ENCODE measurements at places on chromosomes 5 and 9.

- DNase-seq: no peak
These were observed 39.0 kb downstream of the DROSHA start for GRCh38 chr5:31492869-31493268.

DNA sequence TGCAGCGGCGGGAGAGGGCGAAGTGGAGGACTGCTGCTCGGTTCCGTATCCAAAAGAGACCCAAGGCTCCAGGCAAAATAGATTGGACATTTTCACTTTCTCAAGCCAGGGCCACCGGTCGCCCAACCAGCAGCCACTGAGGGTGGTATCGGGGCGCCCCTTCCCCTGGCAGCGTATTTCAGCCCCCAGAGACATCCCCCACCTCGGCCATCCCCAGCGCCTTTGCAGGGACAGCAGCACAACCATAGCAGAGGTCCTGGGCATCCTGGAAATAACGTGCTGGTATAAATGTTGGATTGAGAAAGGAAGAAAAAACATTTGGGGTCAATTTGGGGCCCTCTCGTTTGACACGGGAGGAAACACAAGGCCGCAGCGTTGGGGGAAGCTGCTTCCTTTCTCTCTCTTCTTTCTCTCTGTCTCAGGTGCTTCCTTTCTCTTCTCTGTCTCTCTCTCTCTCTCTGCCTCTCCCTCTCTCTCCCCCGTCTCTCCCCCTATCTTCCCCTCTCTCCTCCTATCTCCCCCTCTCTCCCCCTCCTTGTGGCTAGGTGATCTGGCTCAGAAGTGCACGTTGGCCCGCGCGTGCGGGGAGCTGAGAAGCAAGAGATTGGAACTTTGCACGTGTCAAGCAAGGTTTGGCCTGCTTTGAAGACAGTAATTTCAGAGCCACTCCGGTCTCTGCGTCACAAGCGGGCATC lies 624 bp upstream of the RETREG1 start:
- DNase-seq: no peak

DNA sequence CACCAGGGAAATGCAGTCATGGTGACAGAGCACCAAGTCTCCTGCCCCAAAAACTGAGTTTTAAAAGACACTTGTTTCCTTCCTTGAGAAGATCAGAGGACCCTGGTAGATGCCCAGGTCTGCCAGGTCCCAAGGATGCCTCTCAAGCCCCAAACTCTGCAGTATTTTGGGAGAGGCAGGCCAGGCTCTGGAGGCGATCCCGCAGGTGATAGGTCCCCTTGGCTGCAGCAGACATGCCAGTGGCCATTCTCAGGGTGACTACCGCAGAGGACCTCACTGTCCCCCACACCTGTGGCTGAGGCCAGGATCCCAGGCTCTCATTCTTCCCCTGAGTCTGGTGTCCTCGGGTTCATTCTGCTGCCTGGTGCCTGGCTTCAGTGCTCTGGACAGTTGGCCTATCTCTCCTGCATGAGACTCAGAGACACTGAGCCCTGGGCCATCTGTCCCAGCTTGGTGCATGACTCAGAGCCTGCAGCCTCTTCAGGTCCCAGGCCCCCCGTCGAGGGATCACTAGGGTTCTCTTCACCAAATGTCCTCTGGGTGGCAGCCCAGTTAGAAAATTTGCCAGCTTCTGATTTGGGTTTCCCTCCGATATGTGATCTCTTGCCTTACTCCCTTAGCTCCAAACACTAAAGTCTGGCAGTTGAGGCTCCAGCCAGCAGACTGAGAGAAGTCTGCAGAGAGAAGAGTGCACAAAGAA lies 59.7 kb upstream of the GARNL3 start:
- DNase-seq: no peak

GRCh38 chr5:39518516-39518915 lies 93.7 kb upstream of the DAB2 start:
- DNase-seq: no peak

- no peak for DNase-seq
These were observed 1.1 kb downstream of the SOX30 start for GRCh38 chr5:157650991-157651611.

- DNase-seq: no peak
These were observed 7.1 kb downstream of the ZDHHC21 start for GRCh38 chr9:14686168-14686567.

DNA sequence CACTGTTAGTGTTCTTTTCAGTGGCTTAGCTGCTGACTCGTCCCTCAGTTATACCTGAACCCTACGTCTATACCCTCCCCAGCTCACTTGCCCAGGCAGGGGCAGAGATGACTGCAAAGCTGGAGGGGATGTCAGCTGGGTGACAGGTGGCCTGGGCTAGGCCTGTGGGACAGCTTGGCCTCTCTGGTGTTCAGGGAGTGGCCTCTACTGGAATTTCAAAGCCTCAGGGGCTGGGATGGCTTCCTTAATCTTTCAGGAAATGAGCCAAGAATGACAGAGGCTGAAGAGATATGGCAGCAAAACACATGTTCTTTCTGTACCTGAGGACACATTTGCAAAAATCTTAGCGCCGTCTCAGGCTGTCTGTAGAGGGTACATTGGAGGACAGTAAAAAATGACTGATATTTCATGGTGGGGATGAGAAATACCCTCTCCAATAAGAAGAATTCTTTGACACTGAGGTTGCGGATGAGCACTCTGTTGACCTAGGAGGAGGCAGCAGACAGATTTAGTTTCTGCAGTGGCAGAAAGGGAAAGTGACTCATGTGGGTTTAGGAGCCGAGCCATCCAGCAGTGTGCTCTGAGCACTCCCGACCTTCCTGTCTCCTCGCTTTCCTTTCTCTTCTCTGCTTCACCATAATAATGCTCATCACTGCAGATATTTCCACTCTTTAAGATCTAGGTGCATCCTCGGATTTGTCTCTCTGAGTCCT lies 54.4 kb downstream of the ENTREP1 start:
- DNase-seq: no peak

GRCh38 chr5:139733698-139734538 lies 61.7 kb upstream of the PSD2 start:
- peak; percentile 63 for DNase-seq

DNA sequence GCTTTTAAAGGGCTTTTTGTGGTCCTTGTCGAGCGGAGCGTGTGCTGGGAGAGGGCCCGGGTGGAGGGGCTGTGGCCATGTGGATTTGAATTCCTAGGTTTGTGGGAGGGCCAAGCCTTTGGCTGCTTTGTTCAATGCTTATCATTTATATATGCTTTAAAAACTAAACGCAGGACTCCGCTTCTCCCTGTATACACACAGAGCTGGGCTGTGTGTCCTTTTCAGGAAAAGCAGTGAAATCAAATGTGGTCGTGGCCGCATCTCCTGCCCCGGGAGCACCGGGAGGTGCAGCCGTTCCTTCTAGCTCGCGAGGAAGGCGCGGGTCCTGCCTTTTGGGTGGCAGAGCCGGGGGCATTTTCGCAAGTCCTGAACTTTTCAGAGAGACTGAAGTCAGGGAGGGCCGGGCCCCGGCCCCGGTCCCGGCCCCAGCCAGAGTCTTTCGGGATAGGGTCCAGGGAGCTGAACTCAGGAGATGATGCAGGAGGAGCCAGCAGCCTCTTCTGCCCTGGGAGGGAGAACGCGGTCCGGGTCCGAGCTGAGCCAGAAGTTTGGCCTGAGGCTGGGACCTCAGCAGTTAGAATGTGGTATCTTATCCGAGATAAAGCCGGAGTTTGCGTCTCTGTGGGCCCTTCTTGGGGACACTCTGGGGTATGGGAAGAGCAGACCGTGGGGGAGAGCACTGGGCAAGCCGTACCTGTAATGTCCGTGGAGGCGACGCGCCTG lies 158.8 kb downstream of the C9orf152 start:
- peak; percentile 12 for DNase-seq

DNA sequence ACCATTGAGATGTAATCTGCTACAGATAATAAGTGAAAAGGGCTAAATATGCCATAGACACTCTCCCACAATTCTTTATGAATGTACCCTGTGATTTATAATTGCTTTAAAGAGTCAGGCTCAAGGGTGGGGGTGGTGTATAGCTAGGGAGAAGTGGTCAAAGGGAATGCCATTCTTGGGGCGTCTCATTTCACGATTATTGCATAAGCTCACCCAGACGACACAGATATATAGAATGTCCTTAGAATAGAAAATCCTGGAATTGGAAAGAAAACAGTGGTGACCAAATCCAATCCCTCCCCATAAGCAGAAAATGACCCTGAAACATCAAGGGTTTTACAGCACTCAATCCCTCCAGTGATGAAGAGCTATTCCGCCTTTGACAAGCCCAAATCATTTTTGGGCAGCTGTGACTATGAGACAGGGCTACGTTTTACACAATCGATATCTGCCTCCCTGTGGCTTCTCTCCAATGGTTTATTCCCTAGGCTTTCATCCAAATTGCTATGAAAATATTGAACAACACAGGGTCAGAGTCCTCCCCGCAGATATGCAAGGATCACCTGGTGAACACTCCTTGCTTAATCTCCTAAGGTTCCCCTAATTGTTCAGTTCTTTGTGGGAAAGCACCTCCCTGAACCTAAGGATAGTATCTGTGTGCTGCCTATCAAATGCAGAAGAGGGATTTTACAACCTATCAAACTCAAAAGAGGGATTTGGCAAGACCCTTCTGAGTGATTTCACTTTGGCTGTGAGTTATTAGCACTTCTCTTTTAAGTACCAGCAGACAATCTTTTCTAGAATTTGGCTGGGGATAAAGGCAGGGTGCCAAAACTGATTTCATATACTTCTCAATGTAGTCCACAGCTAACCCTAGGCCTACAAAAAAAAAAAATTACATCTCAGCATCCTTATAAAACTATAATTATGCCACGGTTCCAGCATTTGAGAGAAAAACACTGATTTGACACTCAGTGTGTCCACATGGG lies 144.9 kb upstream of the CDH6 start:
- no peak for DNase-seq

- DNase-seq: peak; percentile 56
These were observed 1.8 kb upstream of the BHMT start for GRCh38 chr5:79109527-79110492.

DNA sequence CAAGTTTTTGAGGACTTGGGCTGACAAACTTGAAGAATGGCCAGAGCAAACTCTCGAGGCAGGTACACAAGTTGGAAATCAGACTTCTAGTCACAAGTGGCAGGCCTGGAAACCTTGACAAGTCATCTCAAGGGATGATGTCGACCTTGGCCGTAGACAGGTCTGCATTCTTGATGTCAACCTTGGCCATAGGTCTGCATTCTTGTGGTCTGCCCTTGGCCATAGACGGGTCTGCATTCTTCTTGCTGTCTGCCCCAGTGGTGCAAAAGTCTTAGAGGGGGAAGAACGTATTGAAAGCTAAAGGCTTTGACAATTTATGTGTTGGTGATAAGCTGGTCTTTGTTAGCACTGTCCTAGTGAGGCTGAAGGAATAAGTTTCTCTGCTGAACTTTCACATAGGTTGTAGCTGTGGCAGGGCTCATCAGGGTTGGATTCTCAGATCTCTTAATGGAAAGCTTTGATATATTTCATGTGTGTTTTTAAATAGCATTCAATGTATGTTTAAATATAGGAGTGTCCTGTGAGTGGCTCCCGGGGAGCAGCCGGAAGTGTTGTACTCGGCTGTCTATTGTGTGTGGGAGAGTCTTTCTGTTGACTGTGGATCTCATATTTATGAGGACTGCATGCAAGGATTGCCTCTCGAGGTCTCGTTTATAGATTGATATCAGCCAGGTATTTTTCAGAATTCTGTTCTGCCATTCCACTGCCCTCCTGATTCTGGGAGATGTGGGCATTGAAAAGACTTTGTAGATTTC lies 27.0 kb downstream of the SUB1 start:
- DNase-seq: no peak

DNA sequence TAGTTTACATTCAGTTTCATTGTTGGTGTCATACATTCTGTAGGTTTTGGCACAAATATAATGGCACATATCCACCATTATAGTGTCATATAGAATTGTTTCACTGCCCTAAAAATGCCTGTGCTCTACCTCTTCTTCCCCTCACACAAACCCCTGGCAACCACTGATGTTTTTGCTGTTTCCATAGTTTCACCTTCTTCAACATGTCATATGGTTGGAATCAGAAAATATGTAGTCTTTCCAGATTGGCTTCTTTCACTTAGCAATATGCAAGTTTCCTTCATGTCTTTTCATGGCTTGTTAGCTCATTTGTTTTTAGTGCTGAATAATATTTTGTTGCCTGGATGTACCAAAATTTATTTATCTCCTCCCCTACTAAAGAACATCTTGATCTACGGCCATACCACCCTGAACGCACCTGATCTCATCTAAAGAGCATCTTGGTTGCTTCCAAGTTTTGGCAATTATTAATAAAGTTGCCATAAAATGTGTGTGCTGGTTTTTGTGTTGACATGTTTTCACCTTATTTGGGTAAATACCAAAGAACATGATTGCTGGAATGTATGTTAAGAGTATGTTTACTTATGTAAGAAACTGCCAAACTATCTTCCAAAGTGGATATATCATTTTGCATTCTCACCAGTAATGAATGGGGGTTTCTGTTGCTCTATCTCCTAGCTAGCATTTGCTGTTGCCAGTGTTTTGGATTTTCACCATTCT lies 17.0 kb upstream of the CDK20 start:
- no peak for DNase-seq

GRCh38 chr5:139065306-139065705 lies 132.9 kb downstream of the SIL1 start:
- peak; percentile 14 for DNase-seq

GRCh38 chr9:90240541-90240940 lies 402.1 kb downstream of the DIRAS2 start:
- DNase-seq: no peak

- peak; percentile 58 for DNase-seq
These were observed 389.1 kb downstream of the GADD45G start for GRCh38 chr9:89993678-89994630.

GRCh38 chr5:16943846-16944678 lies 8.0 kb upstream of the MYO10 start:
- no peak for DNase-seq

DNA sequence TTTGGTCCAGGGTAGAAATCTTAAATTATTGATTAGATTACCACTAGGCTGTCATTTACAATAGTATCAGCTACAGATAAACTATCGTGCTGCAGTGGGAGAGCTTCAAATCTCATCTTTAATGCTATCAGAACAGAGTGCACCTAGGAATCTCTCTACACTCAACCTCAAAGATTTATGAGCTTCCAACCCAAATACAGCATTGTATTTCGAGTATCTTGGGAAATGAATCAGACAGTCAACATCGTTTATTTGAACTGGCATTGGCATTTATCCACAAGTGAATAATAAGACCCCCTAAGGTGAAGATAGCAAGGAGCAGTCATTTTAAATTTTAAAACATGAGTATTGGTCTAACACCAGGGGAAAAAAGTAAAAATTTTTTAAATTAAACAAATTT lies 1203.2 kb downstream of the CDH12 start:
- no peak for DNase-seq

DNA sequence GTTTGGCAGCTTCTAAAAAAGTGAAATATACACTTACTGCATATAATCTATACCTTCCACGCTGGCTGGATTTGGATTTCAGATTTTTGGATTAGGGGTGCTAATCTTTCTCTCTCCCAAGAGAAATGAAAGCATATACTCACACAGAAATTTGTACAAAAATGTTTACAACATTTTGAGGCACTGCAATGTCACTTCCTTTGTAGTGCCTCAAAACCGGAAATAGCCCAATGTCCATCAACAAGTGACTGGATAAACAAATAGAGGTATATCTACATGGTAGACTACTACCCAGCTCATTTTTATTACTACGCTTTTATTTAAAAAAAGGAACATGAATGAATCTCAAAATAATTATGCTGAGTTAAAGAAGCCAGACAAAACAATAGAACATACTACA lies 74.0 kb upstream of the MIER3 start:
- DNase-seq: no peak
